ENCODE measurements at places on chromosomes 4 and X.

GRCh38 chr4:87067124-87067885 is 132.5 kb downstream of the AFF1 start:
- DNase-seq, result no peak

DNA sequence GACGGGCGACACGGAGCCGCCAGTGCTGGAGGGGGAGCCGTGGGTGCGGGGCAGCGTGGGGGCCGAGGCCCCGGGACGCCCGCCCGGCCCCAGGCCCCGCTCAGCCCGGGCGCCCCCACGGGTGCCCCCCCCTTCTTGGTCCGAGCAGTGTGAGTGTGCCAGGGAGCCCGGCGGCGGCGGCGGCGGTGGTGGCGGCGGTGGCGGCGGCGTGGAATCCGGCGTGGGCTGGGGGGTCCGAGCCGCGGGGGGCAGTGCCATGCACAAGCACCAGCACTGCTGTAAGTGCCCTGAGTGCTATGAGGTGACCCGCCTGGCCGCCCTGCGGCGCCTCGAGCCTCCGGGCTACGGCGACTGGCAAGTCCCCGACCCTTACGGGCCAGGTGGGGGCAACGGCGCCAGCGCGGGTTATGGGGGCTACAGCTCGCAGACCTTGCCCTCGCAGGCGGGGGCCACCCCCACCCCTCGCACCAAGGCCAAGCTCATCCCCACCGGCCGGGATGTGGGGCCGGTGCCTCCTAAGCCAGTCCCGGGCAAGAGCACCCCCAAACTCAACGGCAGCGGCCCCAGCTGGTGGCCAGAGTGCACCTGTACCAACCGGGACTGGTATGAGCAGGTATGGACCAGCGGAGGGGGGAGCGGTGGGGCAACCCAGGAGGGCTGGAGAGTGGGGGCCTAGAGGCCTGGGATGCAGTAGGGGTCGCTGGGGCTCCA is 466 bp downstream of the DLG3 start:
- DNase-seq, result no peak

GRCh38 chr4:186029571-186030398 is 39.2 kb upstream of the TLR3 start:
- peak; percentile 41 for DNase-seq

DNA sequence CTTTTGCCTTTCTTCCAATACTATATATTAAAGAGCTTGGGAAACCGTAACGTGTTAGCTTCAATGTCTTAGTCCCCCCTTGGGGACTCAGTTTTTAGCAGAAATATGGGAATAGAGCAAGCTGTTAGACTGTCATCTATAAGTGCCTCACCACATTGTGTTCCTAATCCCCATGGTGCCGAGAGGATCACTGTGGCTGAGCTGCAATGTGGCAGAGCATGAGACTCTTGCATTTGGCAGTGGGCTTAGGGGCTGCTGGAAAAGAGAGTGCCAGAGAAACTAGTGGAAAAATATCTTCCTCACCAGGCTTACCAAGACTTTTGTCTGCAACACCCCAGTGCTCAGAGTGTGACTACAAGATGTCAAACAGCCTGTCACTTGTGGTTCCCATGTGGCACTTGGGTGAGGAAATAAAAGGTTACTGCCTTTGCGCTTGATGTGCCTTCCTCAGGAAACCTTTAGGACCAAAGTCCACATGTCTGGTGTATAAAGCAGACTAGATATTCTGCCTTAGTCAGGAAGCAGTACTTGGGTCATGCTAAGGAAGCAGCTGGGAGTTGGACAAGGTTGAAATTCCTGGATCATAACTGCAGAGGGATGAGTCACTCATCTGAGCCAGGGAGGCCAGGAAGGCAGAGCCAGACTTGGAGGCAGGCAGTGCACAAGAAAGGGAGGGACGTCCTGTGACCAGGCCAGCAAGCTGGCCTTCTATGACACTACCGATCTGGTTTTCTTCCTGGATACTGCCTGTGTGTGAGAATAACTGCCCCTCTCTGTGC is 9.7 kb upstream of the MAGEA4 start:
- no peak for DNase-seq

- no peak for DNase-seq
Observed at GRCh38 chr4:114077610-114078009, 98.2 kb upstream of the ARSJ start.

DNA sequence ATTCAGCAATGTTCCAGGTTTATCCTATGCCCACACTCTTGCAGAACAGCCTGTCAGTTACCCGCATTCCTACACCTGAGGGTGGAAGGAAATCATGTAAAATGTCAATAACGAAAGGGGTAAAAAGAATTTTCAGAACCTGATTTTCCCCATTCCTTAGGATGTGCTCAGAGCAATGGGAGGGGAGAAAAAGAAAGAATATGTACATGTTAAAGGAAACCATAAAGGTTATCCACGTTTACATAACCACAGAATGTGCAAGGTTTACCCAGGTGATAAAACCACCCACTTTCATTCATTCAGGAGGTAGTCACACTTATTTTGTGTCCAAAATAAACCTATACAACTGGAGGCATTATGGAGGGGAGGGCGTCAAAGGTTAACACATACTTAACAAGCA is 335.5 kb downstream of the ZNF674 start:
- DNase-seq, result no peak

GRCh38 chrX:79524642-79525041 is 157.5 kb upstream of the ITM2A start:
- DNase-seq, result no peak

GRCh38 chrX:120377715-120378114 is 15.8 kb downstream of the ATP1B4 start:
- no peak for DNase-seq

GRCh38 chrX:63282077-63282476 is 69.1 kb downstream of the SPIN4 start:
- DNase-seq, result no peak

DNA sequence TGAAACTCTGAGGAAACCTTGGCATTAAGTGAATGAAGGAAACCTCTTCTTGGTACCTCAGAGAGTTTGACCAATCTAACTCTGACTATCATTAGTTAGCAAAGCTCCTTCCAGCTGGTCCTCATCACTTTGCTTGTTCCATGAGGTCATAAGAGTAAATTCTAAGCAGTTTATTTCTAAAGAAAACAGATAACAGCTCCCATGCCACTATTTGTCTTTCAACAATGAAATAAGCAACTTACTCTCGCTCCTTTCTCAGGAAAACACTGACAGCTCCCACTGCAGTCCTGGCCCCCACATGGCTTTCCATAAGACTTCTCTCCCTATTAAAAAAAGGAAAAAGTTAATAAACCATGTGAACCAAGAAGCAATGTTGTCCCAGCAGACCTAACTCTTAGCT is 127.7 kb downstream of the COL4A6 start:
- no peak for DNase-seq

DNA sequence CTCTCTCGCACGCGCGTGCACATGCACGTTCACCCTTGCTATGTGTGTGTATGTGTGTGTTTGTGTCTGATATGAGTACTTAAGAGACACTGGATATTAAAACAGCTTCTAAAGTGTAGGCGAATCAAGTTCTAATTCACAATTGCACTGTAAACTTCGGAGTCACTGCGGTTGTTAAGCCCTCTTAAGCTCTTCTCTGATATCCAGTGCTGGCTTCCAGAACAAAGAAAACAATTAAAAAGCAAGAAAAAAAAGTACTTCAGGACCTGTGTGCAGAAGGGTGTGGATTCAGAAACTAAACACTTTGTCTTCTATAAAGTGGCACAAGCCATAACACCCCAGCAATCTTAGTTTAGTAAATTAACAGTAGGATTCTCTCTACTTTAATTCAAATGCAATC is 300.2 kb downstream of the PCDH7 start:
- DNase-seq, result no peak

DNA sequence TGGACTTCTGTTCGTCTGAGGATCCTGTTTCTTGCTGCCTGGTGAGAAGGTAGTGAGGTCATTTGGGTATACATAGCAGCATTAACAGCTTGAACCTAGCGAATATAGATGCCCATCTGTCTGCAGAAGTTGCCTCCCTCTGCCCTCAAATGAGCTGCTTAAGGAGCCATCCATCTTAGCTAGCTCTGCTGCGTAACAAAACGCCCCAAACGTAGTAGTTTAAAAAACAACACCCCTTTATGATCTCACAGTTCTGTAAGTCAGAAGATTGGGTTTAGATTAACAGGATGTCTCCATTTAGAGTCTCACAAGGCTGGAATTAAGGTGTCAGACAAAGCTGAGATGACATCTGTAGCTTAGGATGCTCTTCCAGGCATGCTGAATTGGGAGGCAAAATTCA is 185.3 kb downstream of the DHRSX start:
- DNase-seq, result no peak

DNA sequence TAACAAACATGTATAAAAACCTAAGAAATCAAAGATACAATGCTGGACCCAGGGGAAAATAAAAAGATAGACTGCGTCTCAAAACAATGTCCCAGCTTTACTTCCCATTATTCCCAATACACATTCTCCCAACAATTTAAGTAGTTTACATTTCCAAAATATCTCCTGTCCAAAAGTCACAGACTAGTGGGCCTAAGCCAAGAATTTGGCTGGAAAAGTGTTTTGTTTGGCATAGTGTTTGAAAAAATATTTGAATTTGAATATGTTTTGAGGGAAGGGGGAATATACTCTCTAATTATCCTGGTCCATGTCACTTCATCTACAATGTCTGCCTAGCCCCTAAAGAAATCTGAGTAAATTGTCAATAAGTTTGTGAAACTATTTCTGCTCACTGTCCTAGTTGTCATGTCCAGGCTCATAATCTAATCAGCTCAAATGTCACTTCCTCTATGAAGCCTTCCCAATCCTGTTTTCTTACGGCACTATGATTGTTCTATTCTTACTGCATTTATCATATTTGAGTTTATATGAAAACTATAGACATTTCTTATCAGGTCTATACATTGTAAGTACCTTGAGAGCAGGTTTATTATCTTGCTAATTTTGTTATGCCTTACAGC is 74.4 kb downstream of the SEC24D start:
- DNase-seq, result no peak

GRCh38 chrX:23930894-23931604 is 23.2 kb downstream of the CXorf58 start:
- no peak for DNase-seq

DNA sequence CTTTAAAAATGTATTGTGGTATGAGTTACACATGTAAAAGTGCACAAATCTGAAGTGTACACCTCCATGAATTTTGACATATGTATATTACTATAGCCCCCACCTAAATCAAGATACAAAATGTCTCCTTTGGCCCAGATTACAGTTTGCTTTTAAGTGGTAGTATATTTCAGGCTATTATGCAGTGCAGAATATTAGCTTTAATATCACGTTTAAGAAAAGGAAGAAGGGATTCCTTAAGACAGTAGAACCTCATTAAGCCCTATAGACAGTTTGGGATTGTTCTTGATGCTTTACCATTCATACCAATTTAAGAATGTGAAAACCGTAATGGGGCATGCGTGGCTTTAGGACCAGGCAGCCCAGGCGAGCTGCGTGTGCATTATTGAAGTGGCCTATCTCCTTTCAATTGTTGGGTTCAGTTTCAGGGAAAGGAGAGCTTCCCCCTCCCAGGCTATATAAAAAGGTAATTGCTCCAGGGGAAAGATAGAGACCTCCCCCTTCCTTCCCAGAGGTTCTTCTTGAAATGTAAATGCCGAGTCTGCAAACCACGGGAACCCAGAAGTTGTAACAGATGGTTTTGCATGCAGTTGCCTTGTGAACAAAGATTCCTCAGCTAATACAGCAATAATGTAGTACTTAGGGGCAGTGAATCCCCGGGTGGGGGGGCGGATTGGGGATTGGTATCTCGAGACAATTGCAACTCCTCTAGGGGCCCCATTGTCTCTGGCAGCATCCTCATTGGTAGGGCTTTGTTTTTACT is 106.1 kb downstream of the UCHL1 start:
- DNase-seq, result no peak

DNA sequence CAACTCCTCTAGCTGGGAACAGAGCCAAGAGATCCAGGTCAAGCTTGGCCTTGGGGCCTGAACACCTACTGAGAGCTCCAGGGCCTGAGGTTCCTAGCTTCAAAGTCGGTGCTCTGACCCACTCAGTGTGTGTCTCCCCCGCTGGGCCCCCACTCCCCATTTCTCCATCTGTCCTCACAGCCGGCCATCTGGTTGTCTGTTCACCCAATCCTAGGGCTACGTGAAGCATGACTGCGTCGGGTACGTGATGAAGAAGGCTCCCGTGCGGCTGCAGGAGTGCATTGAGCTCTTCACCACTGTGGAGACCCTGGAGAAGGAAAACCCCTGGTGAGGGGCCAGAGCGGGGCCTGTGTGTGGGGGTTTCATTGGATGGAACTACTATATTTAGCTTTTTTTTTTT is 12.3 kb downstream of the USP11 start:
- DNase-seq, result no peak

DNA sequence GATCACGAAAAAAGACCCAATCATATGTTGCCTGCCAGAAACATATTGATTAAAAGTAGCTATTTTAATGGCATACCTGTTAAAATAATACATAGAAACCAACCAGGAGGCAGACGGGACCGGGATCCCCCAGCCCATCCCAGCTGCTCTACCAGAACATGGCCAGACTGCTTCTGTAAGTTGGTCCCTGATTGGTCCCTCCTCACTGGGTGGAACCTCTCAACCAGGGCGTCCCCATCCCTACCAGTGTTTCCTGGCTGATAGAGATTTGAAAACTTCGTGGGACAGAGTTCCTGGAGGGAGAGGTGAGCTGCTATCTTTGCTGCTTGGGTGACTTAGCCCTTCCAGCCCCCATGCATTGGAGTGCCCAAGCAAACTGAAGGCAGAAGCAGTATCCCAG is 256.2 kb downstream of the TRAM1L1 start:
- DNase-seq, result no peak

DNA sequence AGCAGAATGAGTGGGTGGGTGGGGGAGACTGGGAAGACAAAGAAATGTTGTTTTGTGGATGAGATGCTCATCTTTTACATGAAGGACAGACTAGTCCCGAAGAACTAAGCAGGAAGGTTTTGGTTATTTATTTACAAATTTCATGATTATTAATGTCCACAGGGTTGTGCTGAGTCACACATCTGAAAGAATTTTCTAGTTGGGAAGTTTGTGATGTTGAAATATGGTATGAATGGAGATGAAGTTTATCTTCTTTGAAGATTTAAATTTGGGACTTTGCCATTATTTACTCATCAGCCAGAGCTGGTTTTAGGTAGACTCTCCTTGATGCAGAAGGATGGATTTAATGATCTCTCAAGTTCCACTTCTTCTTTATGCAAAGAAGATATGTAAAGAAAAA is 75.5 kb downstream of the MOSPD2 start:
- no peak for DNase-seq

DNA sequence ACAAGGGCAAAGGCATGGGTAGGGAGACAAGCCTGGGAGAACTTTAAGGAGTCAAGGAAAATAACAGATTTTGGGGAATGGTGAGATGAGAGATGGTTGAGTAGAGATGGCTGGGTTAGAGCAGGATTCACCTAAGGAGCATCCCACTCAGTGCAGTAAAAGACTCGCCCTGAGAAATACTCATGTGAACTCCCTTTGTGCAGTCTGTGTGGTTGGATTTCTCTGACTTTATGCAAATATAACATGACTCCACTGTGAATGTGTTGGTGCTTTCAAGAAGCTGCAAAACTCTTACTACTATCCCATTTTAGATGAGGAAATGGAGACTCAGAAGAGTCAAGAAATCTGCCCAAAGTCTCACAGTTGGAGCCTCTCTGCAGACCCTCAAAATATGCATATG is 129.8 kb upstream of the LIMCH1 start:
- no peak for DNase-seq

GRCh38 chr4:82889287-82889686 is 1.7 kb downstream of the SEC31A start:
- DNase-seq, result no peak

GRCh38 chr4:86500527-86500926 is 93.6 kb upstream of the PTPN13 start:
- DNase-seq, result no peak

- DNase-seq, result peak; percentile 17
Observed at GRCh38 chrX:68894513-68895340, 65.9 kb downstream of the EFNB1 start.

GRCh38 chrX:133796282-133796681 is 189.1 kb downstream of the GPC3 start:
- DNase-seq, result no peak

All from amygdala (tissue), 56 donors.